Hindlimb muscle (tissue), 1 donor: ENCODE measurements at places on chromosomes 1 and 21. TPM values are rescaled to one million over a fixed set of nuclear protein-coding genes. Genes with fewer than 3 reads are reported as not detected.

BRWD1 gene
- 27.7 TPM for polyA plus RNA-seq

ATP1A2 gene
- 87.0 TPM for polyA plus RNA-seq

NEXN gene
- 228 TPM for polyA plus RNA-seq

OTUD3 gene
- 6.5 TPM for polyA plus RNA-seq

VASH2 gene
- 34.8 TPM for polyA plus RNA-seq

ATP6V1G3 gene
- not detected for polyA plus RNA-seq

DNA sequence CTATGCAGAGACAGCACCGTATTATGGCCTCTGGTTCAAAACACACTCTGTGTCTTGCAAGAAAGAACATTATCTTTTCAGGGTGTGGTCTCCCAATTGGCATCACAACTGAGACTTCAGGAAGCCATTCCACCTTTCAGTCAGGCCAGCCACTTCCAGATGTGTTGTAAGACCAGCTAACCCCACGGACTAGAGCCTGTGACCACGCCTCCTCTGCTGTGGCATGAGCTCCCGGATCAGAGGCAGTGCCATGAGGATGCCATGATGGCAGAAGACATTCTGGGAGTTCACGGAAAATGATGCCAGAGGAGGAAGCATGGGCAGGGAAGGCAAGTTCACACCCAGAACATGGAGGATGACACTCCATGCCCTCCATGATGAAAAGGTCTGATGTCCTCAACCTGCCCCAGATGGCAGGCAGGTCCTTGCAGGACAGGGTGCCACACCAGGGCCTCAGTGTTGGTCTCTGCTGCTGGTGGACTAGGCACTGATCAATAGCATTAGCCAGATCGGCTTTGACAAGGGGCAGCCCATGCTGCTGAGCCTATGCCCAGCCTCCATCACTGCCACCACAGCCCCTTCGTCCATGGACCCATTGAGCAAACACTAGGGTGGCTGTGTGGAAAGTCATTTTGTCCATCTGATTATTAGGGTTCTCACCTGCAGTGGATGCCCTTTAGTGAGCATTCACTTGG lies 341.6 kb downstream of the MATN1 start:
- DNase-seq, result no peak

DNA sequence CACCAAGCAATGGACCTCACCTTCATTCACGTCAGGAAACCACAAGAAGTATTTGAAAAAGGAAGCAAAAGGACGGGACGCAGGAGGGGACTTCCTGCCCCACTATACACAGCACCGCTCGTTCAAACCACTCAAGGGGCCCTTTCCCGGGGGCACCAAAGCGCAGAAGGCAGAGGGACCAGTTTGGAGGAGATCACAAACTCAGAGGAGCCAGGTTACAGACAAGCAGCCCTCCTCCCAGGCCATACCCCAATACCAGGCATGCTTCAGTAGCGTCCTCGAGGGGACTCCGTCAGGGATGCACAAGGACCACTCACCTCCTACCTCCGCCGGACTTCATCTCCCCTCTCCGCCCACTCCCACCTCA lies 685 bp downstream of the CRTC2 start:
- no peak for DNase-seq

DNA sequence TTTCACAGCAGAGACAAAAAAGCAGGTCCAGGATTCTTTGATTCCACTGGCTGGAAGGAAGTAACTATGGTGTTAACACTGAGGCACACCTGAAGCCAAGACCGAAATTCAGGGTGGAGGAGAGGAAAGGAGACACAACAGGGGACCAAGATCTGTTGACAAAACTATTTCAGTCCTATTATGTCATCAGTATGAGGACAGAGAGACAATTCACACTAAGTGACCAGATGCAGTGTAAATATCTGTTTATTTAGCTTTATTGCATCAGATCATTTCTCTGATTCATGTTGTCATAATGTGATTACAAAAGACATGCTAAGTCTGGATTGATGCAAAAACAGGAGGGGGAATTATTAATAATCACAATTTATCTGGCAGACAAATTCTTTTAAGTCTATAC lies 118.8 kb downstream of the SIPA1L2 start:
- no peak for DNase-seq

DNA sequence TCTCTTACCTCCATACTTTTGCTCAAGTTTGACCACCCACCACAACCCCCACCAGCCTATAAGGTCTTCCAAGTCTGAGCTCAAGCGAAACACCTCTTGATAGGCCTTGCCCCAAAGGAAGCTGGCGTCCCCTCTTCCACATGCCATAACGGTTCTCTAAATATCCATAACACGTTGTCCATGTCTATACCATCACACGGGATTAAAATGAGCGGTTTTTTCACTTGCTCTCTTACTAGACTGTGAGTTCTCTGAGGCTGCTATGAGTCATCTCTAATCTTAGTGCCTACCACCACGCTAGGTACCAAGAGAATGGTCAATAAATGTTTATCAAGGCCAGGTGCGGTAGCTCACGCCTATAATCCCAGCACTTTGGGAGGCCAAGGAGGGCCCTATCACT lies 41.0 kb downstream of the WASF2 start:
- DNase-seq, result no peak

DNA sequence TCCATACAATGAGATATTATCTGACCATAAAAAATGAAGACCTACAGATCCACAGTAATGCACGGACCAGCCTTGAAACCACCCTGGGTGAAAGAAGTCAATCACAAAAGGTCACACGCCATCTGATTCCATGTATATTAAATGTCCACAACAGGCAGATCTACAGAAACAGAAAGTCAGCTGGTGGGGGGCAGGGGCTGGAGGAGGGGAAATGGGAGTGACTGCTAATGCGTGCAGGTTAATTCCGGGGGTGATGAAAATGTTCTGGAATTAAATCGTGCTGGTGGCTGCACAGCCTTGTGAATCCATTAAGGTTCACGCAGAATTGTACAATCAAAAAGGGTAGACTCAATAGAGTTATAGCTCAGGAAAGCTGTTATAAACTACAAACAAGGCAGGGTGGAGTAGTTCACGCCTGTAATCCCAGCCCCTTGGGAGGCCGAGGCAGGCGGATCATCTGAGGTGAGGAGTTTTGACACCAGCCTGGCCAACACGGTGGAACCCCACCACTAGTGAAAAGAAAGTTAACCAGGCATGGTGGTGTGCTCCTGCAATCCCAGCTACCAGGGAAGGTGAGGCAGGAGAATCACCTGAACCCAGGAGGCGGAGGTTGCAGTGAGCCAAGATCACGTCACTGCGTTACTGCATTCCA lies 32.3 kb downstream of the ACOT7 start:
- no peak for DNase-seq

DNA sequence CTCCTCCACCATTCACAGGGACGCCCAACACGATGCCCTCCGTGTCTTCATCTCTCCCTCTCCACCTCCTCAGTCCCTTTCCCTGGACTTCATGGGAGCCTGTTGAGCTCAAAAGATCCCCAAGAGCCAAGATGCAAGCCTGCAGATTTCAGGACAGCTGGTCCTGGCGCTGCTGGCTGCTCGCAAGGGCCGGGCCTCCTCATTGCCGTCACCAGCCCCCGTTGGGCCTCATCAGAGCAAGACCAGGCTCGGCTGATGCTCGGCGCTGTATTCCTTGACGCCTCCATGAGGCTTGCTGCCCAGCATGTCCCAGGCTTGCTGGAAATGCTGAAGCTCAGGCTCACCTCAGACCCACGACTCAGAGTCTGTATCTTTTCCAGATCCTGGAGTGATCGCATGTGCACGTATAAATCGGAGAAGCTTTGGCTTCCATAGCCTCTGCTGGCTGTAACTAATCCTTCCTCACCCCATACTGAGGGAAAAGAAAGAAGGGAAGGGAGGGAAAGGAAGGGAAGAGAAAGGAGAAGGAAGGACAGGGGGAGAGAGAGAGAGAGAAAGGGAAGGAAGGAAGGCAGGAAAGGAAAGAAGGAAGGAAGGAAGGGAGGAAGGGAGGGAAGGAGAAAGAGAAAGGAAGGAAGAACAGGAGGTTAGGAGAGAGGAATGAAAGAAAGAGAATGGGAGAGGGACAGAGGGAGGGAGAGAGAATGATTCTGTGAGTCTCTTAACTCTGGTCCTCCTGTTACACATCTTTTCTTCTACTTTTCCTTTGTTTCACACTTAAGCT lies 94.6 kb downstream of the KCNJ15 start:
- DNase-seq, result no peak

DNA sequence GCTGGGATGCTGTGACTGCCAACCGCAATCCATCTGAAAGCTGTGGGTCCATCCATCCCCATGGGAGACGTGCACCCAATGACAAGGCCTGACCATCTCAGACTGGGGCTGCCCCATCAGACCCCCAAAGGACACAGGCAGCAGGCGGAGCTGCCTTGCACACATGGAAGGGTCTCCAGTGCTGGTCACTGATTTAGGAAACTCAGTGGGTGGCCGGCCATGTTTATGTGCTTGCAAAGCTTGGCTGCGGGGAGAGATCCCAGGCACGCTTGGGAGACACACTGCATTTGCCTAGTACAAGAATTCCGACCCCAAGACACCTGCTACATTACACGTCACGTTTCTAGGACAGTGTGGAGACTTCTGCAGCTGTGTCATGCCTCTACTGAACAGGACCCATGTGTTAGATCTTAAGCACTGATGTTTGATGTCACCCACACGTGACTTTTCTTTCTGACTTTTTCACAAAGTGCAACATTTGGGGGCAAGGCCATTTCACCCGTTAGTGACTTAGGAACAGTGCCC lies 181.4 kb downstream of the CLIC6 start:
- no peak for DNase-seq

DNA sequence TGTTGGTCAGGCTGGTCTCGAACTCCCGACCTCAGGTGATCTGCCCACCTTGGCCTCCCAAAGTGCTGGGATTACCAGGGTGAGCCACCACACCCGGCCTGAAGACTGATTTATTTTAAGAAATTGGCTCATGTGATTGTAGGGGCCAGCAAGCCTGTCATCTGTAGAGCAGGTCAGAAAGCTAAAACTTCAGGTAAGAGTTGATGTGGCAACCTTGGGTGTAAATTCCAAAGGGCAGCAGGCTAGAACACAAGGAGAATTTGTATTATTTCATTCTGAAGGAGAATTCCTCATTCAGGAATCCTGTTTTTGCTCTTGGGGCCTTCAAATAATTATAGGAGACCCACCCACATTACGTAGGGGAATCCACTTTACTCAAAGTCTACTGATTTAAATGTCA lies 728.7 kb downstream of the LTN1 start:
- DNase-seq, result no peak

- DNase-seq, result no peak
These were observed 8.2 kb upstream of the GLRX2 start for GRCh38 chr1:193113258-193113991.

GRCh38 chr1:97870589-97870988 lies 50.2 kb downstream of the DPYD start:
- no peak for DNase-seq

DNA sequence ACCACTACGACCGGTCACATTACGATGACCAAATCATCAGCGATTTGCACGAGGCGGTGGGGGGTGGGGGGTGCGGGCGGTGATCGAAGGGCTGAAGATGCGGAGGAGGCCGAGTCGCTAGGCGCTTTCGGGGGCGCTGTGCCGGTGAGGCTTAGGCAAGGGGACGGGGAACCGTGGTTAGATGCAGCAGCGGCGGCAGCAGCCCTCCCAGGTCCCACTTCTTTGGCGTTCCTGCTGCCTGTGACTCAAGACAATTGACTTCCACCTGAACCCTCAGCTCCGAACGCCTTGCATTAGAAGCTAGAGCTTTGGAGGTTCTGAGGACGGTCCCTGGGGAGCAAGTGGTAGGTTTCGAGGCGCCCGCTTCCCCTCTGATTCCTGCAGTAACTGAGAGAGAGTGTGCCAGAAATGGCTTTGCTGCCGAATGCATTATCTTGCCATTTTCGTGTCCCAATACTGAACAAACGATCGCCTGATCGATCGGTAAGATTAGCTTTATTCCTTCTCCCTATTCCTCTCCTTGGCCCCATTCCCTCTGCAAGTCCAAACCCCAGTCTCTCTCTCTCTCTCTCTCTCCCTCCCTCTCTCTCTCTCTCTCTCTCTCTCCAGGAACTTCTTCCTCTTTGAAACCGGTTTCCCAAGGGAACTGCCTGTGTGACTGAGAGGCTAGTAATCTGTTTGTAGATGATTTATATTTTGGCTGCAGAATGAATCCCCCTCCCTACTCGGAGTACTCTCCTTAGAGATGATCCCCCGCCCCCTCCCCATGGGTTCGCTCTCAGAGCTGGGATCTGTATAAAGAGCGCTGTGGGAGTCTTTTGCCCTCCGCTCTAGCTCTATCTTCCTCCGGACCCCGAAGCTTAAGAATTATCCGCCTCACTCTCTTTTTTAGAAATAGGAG lies 735 bp upstream of the BRINP3 start:
- no peak for DNase-seq

DNA sequence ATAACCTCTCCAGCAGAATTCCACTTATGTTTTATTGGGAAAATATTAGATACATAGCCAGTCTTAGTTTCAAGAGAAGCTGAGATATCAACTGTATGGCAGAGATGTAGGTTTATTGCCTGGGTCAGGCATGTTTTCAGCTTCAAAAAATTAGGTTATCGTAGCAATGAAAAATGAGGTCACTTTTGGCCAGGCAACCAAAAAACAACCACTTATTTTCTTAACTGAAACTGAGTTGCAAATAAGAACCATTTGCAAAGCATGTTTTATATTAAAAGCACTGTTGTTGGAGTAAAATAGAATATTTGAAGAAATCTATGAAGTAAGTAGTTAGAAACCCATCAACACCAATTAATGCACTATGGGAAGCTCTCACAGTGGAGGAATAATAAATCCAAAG lies 5.5 kb upstream of the OR6Y1 start:
- DNase-seq, result no peak

DNA sequence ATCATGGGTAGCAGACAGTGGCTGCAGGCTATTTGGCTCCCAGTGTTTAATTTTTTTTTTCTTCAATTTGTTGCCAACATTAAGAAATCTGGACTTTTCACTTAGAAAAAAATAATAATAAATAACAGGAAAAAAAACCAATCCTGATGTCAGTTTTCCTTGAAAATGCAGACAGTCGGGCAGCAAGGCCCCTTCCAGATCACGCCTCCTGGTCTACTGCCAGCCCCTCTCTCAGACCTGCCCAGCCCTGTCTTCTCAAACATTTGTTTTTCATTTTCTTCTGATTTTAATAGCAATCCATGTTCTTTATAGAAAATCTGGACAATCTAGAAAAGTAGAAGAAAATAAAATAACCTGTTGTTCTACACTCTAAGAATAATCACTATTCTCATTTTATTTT lies 15.5 kb downstream of the IFNGR2 start:
- DNase-seq, result peak; percentile 73

DNA sequence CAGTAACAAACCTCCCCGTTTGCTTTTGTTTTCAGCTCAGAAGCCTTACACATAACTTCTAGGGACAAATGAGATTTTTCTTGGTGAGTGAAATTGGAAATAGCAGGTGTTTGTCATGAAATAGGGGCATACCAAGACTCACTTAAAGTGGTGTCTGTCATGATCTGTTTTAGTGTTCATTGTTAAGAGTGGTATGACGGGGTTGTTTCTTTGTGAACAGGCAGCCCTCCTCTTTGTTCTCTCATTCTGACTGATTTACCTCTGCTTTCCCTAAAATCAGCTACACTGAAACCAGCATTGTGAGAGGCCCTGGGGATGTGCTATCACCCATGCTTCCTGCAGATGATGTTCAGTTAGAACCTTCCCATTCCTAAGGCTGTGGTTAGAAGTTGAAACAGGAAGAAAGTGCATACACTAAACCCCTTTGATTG lies 2.5 kb upstream of the ERO1B start:
- no peak for DNase-seq
